ENCODE measurements at places on chromosomes 1 and 21.

GRCh38 chr1:198959032-198959431, 320.2 kb downstream of the PTPRC start:
- no peak for DNase-seq

DNA sequence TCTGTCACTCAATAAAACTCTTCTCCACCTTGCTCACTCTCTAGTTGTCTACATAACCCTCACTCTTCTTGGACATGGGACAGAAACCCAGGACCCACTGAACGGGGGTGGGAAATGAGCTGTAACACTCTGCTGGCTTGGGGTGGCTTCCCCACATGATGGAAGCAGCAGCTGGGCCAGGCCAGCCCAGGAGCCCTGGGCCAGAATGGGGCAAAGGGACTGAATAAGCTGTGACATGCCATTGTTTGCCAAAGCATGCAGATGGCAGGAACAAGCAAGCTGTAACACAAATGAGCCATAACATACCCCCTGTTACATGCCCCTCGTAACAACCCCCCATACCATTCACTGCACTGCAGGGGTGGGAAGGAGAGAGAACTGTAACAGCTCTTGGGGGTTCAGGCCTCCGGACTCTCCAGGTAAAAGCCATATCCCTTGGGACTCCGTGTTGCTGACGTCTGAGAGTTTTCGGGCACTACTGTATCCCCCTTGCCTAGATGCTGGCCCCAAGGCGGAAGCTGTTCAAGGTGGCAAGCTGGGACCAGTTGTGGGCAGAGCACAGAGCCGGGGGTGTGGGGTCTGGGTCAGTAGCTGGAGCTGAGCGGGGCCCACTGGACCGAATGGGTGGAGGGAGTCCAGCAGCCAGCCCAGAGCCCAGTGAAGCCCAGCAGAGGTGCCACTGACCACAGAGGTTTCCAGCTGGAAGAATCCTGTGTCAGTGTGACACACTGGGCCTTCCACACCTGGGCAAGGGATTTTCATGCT, 56.1 kb upstream of the DMRTB1 start:
- DNase-seq = no peak

- peak; percentile 97 for DNase-seq
These were observed at the start of gene ATAD3A for GRCh38 chr1:1511533-1512285. Gene ATAD3A, plus strand, starts transcription at chr1:1512162. Its CDS starts 107 bp downstream, at chr1:1512269.

DNA sequence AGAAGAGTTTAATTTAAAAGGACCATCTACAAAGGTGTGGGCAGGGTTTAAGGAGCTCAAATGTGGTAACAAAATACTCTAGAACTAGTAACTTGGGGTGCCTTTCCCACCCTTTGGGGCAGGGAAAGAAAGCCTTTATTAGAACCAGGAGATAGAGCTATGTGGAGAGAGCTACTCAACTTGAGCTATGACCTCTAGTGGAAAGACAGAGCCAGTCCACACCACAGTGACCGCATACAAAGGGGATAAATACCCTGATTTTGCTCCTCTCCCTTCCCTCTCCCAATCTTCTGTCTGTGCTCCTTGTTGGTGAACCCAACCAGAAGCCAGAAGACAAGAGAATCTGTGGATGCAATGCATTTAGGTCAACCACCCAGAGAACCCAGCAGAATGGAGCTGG, 54.4 kb upstream of the JAK1 start:
- no peak for DNase-seq

- DNase-seq = no peak
These were observed 85.4 kb upstream of the TMEM51 start for GRCh38 chr1:15068152-15068551.

DNA sequence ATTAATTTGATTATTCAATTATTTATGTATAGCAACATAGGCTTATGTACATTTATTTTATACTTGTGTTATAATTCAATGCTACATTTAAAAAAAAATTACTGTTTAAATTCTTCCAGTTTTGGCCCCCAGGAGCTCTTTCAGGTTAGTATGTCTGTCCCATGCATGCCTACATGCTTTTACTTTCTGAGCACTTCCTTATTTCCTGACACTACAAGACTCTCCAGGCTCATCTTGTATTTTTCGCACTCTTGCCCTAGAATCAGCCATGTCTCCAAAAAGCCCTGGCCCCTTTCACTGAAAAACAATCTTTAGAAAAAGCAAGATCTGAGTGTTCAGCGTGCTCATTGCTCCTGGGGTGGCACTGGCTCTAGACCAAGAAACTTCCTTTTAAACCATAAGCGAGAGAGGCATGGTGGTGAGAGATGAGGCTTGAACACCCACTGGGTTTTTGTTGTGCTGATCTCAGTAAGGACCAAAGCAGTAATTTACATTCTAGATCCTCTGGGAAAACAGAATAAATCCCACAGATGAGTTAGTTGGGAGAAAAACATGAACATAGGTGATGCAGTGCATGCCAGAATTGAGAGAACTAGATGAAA, 95.0 kb downstream of the SLC30A10 start:
- DNase-seq = no peak

- no peak for DNase-seq
These were observed 17.0 kb upstream of the HSD3B2 start for GRCh38 chr1:119397986-119398385.

GRCh38 chr1:147641695-147642592, 28.4 kb downstream of the ACP6 start:
- peak; percentile 73 for DNase-seq

DNA sequence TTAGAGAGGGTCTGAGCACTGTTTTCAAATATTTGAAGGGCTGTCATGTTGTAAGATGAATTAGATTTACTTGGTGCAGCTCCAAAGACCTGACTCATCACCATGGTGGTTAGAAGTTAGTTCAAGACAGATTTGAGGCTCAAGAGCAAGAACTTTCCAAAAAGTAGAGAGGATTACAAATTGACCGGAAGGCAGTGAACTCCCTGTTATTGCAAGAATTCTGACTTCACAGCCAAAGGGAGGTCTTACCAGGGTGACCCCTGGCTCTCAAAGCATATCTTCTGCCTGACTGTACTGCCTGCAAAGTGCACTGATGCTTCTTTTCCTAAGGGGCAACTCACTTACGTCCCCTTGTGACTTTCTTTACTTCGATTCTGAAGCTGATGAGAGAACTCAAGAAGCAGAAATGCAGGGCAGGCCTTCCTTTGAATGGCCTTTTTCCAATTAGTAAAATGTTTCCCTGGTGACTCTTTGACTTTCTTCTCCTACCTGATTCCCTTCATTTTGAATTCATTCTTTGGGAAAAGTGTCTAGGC, 86.4 kb downstream of the NAV1 start:
- peak; percentile 52 for DNase-seq

DNA sequence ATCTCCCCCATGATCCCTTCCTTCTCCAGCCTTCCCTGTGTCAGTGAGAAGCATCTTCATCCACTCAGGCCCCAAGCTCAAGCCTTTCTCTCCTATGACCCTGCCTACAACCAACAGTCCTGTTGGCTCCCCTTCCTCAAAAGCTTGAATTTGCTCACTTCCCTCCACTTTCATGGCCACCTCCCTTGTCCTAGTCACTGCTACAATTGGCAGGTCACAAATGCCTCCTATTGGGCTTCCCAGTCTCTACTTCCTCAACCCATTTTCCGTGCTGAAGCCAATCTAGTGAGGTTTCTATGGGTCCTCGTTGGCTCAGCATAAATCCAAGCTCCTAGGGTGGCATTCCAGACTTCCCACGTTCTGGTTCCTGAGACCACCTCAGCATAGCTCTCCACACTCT, 40.2 kb upstream of the SLC6A9 start:
- no peak for DNase-seq

- no peak for DNase-seq
These were observed 92.9 kb downstream of the C21orf91 start for GRCh38 chr21:17726047-17726829.

DNA sequence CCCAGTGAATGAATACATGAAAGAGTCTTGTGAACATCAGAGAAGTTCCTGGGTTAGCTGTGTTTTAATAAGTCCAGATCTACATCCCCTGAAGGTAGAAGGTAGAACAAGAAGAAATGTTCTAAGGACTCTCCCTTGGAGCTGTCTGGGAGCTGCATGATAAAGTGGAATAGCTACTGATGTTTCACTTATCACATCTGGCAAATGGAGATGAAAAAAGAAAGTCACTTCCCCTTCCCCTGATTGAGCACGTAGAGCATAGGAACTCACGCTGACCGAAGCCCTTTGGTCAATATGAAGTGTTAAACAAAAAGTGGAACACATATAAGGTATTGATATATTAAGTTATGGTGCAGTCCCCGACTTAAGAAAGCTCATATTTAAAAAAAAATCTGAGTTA, 53.2 kb upstream of the PARP1 start:
- no peak for DNase-seq
